ENCODE measurements at places on chromosomes 12 and 14. TPM values are rescaled to one million over a fixed set of nuclear protein-coding genes. Genes with fewer than 3 reads are reported as not detected.

Gene MDP1
- 55.9 TPM for total RNA-seq

DNA sequence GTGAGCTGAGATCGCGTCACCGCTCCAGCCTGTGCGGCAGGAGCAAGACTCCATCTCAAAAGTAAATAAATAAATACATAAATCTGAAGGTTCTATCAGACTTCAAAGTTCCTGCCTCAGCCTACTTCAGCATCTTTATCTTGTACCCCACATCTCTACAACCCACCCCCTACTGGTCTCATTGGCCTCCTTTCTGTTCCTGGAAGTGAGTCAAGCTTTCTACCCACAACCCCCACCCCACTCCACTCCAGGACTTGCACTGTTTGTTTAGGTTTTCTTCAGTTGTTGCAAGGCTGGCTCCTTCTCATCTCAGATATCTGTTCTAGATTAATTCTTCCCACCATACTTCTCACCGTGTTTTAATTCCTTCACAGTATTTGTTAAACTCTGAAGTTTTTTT lies 714 bp upstream of the PSMC6 start:
- H3K27ac ChIP-seq, result peak overlapping the region; percentile 96
- H3K27me3 ChIP-seq, result no peaks in the 10 kb centered on the region
- H3K4me3 ChIP-seq, result peak overlapping the region; percentile 56
- peak; percentile 49 for DNase-seq
- peaks cover 23% of the 10 kb centered on the region for H3K36me3 ChIP-seq

GRCh38 chr12:66070378-66071120 lies 60.0 kb downstream of the LLPH start:
- no peaks in the 10 kb centered on the region for H3K4me1 ChIP-seq
- H3K4me3 ChIP-seq, result no peak overlapping the region
- H3K27me3 ChIP-seq, result no peaks in the 10 kb centered on the region
- no peak overlapping the region for H3K27ac ChIP-seq

Gene TDRD9
- total RNA-seq, result 48.7 TPM

Gene SCARB1
- 15.8 TPM for total RNA-seq

- no peaks in the 10 kb centered on the region for H3K27me3 ChIP-seq
- no peak overlapping the region for H3K27ac ChIP-seq
- no peak overlapping the region for H3K4me3 ChIP-seq
- DNase-seq, result no peak
- peaks cover 20% of the 10 kb centered on the region for H3K4me1 ChIP-seq
Observed at GRCh38 chr12:507391-507796, 47.7 kb downstream of the B4GALNT3 start.

DNA sequence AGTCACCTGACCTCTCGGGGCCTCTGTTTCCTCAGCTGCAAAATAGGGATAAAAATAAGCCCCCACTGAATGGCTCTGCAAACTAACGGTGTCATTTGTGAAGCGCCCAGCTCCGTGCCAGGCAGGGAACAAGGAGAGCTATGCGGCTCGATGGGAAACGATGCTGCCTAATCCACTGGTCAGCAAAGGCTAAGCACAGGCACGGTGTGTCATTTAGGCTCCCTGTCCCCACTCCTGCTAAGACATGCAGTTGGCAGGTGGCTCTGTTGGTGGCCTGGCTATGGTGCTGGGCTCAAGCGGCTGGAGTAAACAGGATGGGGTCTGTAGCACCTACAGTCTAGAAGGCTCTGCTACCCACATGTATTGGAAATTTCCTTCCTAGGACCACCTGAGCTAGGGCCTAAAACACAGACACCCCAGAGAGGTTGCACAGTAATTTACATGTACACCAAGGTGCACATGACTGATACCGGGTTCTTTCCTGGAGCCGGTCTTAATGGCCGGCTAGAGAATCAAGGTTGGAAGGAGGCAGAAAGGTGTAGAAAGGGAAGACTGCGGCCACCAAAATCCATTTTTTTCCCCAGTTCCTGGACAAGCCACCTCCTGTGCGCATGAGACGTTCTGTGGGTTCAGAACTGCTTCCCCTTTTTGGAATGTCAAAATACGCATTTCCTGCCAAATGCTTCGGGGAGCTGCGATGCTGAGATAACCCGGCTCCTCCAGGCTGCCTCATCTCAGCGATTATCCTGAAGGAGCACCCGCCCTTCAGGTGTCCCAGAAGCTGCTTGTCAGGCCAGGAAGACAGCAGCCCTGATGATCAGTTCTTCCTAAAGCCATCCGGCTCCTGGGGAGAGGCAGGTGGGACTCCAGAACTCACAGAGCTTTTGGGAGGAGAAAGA lies 1.0 kb downstream of the CACNA2D4 start:
- peaks cover 6% of the 10 kb centered on the region for H3K4me1 ChIP-seq
- H3K4me3 ChIP-seq, result no peak overlapping the region
- no peaks in the 10 kb centered on the region for H3K27me3 ChIP-seq
- H3K36me3 ChIP-seq, result no peaks in the 10 kb centered on the region

Gene STON2
- total RNA-seq, result 69.8 TPM

DNA sequence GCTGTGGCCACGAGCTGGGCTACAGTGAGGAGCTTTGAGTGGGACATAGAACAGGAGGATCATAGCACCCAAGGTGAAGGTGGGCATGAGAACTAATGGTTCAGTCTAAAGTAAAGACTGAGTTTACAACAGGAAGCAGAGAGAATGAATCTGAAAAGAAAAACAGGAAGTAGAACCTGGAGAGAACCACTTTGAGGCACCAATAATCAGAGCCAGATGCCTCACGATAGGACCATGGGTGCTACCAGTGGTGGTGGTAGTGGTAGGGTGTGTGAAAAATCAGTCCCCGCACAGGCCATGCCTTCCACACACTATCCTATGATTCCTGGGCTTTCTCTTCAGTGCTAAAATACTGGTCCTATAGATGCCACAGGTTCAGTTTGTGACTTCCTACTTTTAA lies 293.6 kb downstream of the AKAP6 start:
- no peak overlapping the region for H3K27ac ChIP-seq
- H3K4me3 ChIP-seq, result no peak overlapping the region
- no peak for DNase-seq
- no peaks in the 10 kb centered on the region for H3K27me3 ChIP-seq
- H3K36me3 ChIP-seq, result no peaks in the 10 kb centered on the region

Gene MYF6
- not detected for total RNA-seq

Gene ERC1
- total RNA-seq, result 67.4 TPM

Gene STXBP6
- total RNA-seq, result 44.1 TPM

DNA sequence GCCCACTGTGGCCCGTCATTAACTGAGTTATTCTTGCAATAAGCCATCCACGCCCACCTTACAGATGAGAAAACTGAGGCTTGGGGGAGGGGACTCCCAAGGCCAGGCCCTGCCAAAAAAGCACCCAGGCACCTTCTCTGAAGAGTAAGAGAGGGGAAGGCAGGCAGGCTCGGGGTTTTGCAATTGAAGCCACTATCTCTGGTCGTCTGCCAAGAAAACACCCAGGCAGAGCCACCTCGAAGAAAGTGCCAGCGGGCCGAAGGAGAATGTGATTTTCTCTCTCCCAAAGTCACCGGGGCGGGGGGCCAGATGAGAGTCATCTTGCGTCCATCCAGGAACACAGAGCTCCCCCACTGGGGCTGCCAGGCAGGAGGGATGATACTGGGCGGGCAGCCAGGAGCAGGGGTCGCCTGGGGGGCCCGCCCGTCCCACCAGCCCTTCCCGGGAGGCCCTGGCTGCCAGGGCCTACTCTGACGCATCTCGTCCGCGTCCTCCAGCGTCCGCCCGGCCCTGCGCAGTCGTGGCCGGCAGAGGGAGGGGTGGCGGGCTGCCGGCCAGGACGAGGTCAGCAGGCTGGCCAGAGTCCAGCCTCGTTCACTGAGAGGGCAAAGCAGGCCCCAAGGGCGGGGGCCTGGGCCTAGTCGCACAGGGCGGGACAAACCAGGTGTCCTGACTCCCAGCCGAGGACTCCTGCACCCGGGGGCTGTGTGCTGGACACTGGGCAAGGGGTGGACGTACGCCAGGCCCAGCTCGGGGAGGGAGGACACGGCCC lies 74.3 kb downstream of the RFLNA start:
- no peaks in the 10 kb centered on the region for H3K27me3 ChIP-seq
- DNase-seq, result peak; percentile 97
- H3K27ac ChIP-seq, result peak overlapping the region; percentile 96

DNA sequence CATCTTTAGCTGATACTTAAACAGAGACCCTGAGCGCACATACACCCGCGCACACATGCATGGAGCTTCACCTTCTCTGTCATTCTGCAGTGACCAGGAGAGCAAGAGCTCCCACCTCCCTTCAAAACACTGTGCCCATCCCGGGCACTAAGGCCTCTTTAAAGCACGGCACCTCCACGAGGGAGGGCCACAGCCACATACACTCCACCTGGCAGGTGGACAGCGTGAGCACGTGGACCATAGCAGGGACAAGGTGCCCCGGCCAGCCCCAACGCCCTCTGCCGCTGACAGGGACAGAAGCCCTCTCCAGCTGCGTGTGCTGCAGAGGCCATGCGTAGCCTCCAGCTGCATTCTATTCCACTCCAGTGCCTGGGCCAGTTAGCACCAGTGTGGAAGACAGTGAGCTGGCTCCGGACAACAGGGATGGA lies 5.4 kb downstream of the GAPDH start:
- H3K27ac ChIP-seq, result peak overlapping the region; percentile 64
- no peaks in the 10 kb centered on the region for H3K27me3 ChIP-seq

Gene REC8
- 4.1 TPM for total RNA-seq

GRCh38 chr14:55133416-55133815 lies 4.4 kb downstream of the LGALS3 start:
- no peaks in the 10 kb centered on the region for H3K27me3 ChIP-seq
- H3K36me3 ChIP-seq, result no peaks in the 10 kb centered on the region
- no peak overlapping the region for H3K27ac ChIP-seq
- DNase-seq, result no peak

GRCh38 chr12:124626971-124627411 lies 59.6 kb upstream of the NCOR2 start:
- peak overlapping the region; percentile 77 for H3K27ac ChIP-seq
- H3K36me3 ChIP-seq, result no peaks in the 10 kb centered on the region
- H3K4me1 ChIP-seq, result peaks cover 17% of the 10 kb centered on the region
- DNase-seq, result peak; percentile 66

Gene PPP1R36
- 0.63 TPM for total RNA-seq

- H3K4me3 ChIP-seq, result no peak overlapping the region
- peaks cover 84% of the 10 kb centered on the region for H3K27me3 ChIP-seq
- no peaks in the 10 kb centered on the region for H3K36me3 ChIP-seq
- H3K27ac ChIP-seq, result no peak overlapping the region
Observed at GRCh38 chr12:53988541-53989226, 3.7 kb downstream of the HOXC10 start.

Gene RASSF8
- 69.1 TPM for total RNA-seq

GRCh38 chr12:107415071-107415470 lies 270.5 kb upstream of the PWP1 start:
- H3K27ac ChIP-seq, result no peak overlapping the region
- no peak overlapping the region for H3K4me3 ChIP-seq
- no peak for DNase-seq
- no peaks in the 10 kb centered on the region for H3K36me3 ChIP-seq
- H3K4me1 ChIP-seq, result peaks cover 8% of the 10 kb centered on the region

Measured in thyroid gland (tissue), 4 donors.